Fibroblast of skin of right biceps (primary cell): ENCODE measurements at places on chromosomes 7 and 10.

GRCh38 chr10:118953598-118954393 lies 75.7 kb upstream of the NANOS1 start:
- no peak for DNase-seq

- no peak for DNase-seq
These were observed 210.9 kb downstream of the GRM8 start for GRCh38 chr7:127041689-127042452.

DNA sequence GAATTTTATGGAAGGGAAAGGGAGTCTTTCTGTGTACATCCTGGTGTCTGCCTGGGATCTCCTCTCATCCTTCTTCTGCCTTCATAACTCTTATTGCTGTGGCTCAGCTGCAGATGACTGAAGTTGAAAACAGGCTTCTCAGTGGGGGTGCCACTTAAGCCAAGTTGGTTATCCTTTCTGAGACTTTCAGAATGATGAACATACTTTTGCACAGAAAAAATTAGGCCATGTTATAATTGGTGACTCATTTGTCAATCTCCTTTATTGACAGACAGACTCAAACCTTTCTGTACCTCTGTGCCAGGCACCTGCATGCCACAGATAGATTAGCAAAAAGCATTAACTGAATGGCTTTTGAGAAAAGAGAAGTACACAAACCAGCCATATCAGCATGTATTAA lies 430.3 kb downstream of the SORCS1 start:
- no peak for DNase-seq

GRCh38 chr10:70722820-70723424 lies 50.6 kb downstream of the ADAMTS14 start:
- peak; percentile 72 for DNase-seq

- DNase-seq = no peak
These were observed 70.1 kb downstream of the TNS3 start for GRCh38 chr7:47511699-47512370.

GRCh38 chr10:97332591-97333350 lies 1.8 kb downstream of the FRAT2 start:
- DNase-seq = peak; percentile 78

- peak; percentile 56 for DNase-seq
These were observed 135.8 kb downstream of the KMT2E start for GRCh38 chr7:105149827-105150226.

- peak; percentile 69 for DNase-seq
These were observed 225.4 kb downstream of the BMPER start for GRCh38 chr7:34130558-34131295.

DNA sequence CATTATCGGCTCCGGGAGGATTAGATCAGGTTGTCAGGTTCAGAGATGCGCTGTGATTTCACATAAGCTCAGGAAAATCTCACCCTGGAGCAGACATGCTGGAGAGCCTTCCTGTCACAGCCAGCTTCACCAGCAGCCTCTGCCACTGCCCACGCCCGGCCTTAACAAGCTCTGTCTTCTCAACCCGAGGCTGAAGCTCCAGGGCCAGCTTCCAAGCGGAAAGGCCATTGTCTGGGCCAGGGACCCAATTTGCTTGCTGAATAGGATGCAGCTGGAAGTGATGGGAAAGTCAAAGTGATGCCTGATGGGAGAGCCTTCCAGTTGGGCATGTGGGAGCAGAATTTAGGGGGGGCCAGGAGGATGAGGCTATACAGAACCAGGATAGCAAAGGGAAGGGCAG lies 36.3 kb downstream of the C10orf105 start:
- DNase-seq = no peak

DNA sequence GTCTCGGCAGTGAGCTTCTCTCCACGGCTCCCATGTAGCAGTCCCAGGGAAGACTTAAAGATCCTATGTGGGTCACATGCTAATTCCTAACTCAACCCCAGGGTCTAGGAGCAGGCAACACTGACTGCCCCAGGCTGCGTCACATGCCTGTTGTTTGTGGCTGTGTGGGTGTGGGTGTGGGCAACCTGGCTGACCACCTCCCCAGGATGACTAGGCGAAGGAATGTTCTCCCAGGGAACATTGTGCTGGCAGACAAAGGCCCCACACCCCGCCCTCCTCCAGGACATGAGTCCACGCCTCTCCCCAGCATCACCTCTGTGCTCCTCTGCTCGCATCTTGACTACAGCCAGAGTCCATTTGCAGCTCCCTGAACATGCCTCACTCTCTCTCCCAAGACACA lies 30.3 kb downstream of the SLC29A3 start:
- no peak for DNase-seq

- no peak for DNase-seq
These were observed 76.8 kb upstream of the POM121L12 start for GRCh38 chr7:52958621-52959140.

DNA sequence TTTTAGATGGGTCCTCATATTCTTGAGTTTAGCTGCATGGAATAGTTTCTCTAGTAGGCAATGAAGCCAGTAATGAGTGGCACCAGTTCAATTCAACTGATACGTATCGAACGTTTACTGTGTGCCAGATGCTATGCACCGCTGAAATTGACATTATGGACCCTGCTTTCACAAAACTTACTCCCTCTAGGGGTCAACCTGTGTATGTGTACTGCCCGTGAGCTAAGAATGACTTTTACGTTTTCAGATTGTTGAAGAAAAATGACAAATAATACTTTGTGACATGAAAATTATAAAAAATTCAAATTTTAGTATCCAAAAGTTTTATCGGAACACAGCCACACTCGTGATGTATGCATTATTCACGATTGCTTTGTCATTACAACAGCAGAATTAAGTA lies 95.5 kb downstream of the ZMYND11 start:
- DNase-seq = peak; percentile 19

DNA sequence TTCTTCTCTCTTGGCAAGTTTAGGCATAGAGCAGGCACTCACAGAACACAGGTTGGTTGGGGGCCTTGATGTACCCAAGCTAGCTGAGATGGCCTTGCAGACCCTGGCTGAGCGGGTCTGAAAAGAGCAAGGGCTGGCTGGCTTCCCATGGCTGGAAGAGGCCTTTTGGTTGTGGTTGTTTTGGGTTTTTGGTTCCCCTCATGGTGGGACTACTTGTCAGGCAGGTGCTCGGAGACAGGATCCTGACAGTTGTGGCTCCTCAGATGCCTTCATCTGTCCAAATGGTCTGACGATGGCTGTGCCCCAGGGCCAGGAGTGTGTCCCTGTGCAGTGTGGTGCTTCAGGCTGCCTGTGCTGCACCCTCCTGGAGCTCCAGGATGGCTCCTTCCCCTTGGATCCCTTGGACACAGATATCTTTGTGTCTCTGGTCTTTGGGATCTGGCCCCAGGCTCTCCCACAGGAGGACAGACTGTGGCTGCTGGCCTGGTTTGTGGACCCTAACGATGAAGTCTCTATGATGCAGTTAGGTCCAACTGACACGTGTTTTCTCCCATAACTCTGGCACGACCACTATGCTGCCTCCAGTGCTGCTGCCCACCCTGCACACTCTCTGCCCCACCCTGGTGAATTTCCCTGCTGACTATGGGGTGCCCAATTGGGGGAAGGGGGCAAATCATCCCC lies 321.5 kb upstream of the ZNF32 start:
- no peak for DNase-seq

GRCh38 chr10:120715171-120715570 lies 136.0 kb upstream of the WDR11 start:
- no peak for DNase-seq

DNA sequence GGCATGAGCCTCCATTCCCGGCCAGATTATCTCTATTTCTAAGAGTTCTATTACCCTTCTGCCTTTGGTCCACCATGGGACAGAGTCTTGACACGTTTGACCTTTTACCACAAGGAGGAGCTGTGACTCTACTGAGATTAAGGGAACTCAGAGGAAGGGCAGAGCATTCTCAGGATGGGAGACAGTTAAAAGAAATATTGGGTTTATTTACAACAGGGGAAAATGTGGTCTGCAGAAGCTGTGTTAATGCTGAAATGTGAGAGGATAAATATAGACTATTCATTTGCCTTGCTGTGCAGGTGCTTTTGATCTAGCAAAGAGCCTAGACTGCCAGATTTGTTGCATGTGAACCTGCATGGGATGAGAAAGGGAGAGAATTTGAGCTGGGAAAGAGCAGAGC lies 45.8 kb upstream of the PRSS58 start:
- DNase-seq = no peak

- DNase-seq = no peak
These were observed 13.6 kb upstream of the LIPM start for GRCh38 chr10:88788924-88789323.

- no peak for DNase-seq
These were observed 106.3 kb downstream of the GLRX3 start for GRCh38 chr10:130242513-130242912.

DNA sequence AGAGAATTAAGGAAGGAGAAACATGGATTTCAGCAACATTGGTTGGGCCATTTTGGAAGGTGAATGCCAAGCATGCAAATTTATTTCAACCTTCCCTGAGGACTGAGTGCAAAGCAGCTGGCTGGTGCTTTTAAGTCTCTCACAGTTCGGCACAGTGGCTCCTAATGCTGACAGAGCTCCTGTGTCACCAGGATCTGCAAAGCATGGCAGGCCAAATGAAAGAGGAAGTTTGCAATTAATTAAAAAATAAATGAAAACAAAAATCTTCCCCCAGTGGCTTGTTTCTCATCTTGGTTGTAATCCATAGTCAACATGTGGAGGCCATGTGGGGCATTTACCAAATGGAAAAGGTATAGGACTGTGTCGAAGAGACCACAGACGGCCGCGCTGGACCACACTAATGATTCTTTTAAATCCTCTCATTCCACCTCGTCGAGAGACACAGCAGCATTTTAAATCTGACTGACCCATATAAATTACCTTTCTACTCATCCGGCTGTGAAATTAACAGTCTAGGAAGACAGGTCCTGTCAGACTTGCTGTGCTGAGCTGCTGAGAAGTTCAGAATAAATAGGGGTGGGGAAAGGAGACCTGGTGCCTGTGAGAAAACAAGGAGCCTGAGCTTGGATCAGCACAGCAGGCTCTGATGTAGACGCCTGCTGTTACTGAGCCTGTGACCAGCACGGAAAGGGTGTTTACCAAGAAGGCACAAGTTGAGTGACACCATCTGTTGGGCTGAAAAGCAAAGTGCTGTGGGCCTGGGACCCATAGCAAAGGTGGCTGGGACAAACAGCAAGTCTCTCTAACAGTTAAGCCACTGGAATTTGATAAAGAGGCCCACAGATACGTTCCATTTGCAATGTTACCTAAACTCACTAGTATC lies 136.0 kb upstream of the COL1A2 start:
- DNase-seq = no peak

GRCh38 chr7:109259151-109259550 lies 689.5 kb downstream of the DNAJB9 start:
- DNase-seq = no peak

DNA sequence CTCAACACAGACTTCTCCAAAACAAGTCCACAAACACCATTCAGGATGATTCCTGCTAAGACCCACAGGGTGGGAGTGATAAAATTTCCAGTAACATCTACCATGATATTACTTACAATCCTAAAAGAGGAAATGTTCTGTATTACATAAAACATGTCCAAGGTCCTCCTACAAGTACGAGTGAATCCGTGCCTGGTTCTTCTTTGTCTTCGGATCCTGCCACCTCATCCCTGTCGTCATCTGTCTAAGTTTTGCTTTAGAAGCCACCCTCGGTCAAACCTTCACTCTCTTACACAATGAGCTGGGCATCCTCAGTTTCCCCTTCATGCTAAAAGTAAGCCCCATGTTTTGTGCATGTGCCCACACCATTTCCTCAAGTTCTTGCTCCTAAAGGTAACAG lies 279.0 kb downstream of the KCNMA1 start:
- DNase-seq = no peak

DNA sequence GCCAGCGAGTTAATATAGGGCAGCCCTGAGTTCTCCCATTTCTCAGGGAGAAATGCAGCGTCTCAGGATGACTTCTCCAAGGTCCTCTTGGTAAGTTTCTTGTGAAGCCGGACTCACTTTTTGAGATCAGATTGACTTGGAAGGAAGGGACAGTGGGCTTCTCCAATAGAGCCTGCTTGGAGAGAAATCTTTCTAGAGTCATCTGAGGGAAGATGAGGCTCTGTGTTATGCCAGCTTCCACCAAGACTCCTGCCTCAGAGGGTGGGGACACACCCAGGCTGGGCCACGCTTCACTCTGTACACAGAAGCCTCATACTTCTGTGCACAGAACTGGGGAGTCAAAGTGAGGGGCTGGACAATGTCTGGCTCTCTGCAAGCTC lies 5.6 kb downstream of the C10orf105 start:
- no peak for DNase-seq

GRCh38 chr10:1642600-1643160 lies 94.6 kb downstream of the ADARB2 start:
- DNase-seq = no peak

DNA sequence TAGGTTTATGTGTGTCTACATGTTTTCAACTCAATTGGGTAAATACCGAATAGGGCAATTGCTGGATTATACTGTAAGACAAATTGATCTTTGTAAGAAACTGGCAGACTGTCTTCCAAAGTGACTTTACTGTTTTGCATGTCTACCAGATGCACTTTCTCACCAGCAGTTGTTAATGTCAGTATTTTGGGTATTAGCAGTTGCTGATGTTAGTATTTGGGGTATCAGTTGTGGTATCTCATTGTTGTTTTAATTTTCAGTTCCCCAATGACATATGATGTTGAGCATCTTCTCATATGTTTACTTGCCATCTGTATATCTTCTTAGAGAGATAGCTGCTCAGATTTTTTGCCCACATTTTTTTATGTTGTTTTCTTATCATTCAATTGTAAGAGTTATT lies 10.6 kb downstream of the PDE6C start:
- DNase-seq = no peak

DNA sequence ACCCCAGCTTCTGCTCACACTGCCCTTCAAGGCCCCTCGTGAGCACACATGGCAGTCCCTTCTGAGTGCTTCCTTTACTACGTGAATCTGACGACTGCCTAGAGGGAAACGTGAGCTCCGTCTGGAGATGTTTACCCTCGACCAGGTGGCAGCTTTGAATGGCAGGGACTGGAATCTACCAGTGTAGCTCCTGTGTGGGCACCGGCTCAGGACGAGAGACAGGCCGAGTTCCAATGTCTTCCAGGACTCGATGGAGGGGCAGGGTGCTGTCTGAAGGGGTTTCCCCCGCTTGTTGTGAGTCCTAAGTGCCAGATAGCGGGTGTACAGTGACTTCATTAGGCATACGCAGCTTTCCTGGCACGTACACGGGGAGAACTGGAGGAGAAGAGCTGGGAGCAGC lies 229.9 kb downstream of the ADARB2 start:
- no peak for DNase-seq

DNA sequence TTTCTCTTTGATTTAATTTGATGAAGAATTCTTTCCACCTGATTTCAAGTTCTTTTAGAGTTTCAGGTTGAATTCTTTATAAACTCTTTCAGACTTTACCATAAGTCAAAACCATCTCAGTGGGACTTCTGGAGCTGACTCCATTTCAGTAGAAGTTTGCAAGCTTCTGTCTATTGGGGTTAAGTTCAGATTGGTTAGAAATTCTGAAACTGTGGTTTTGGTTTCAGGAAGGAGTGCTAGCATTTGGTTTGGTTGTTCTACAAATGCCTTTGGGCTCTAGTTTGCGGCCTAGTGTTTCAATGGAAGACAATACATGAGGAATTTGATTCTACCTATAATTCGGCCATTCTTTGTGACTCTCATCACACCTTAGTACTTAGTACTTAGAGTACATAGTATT lies 176.8 kb upstream of the RHOBTB1 start:
- DNase-seq = no peak

GRCh38 chr10:28669227-28670173 lies 7.8 kb upstream of the BAMBI start:
- DNase-seq = no peak

- DNase-seq = peak; percentile 36
These were observed 47.4 kb downstream of the JAZF1 start for GRCh38 chr7:28132959-28133870.

GRCh38 chr7:132437730-132438129 lies 138.5 kb downstream of the PLXNA4 start:
- no peak for DNase-seq
